Stimulated activated CD4-positive, alpha-beta T cell treated with anti-CD3 and anti-CD28 coated beads, Interleukin-4, amount 100 ng/mL, for 24 hours (primary cell): ENCODE measurements at places on chromosomes 5 and 9.

DNA sequence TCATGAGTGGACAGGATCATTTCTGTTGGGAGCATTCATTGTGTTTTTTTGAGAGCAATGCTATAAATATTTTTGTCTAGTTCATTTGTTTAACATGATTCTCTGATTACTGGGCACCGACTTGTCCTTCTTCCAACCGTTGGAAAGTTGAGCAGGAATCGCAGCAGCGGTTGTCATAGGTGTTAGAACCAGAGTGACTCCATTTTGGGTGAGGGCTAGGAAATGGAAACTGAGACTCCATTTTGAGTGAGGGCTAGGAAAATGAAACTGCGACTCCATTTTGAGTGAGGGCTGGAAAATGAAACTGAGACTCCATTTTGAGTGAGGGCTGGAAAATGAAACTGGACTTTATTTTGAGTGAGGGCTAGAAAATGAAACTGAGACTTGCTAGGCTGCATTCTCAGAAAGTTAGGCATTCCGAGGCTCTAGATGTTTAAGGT is 100.6 kb downstream of the ICE1 start:
- DNase-seq = peak; percentile 6

DNA sequence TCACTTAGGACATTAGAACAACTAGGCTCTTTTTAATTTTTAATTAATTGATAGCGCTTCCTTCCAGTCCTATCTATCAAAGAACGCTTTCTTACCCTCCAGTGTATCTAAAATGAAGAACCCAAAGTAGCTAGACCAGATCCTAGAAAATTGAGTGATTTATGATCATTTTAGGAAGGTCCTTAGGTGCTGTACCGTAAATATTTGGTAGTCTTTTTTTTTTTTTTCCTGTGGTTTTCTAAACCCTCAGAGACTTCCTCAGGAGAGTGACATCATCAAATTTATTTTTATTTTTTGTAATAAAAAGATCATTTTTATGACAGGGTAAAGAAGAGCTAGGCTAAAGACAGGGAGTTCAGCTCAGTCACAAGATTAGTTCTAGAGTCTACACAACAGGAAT is 197.4 kb downstream of the WDR70 start:
- no peak for DNase-seq

GRCh38 chr5:142852416-142853198 is 82.4 kb downstream of the ARHGAP26 start:
- no peak for DNase-seq

DNA sequence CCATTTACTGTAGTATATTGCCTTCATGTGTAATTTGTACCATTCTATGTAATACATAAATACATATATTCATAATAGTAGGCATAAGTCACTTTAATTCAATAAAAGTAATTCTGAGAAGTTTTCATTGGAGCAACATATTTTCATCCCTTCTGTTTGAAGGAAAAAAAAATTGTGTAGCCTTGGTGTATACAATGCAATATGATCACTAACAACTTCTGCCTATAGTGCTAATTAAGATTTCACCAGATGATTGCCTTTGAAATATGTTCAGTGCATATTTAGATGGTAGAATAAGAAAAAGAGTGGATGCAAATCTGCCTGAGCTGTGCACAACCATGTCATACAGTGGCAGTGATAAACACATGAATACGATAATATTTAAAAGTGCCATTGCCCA is 996.8 kb downstream of the EFNA5 start:
- no peak for DNase-seq
